ENCODE measurements at places on chromosomes 3 and 15. TPM values are rescaled to one million over a fixed set of nuclear protein-coding genes. Genes with fewer than 3 reads are reported as not detected.

DNA sequence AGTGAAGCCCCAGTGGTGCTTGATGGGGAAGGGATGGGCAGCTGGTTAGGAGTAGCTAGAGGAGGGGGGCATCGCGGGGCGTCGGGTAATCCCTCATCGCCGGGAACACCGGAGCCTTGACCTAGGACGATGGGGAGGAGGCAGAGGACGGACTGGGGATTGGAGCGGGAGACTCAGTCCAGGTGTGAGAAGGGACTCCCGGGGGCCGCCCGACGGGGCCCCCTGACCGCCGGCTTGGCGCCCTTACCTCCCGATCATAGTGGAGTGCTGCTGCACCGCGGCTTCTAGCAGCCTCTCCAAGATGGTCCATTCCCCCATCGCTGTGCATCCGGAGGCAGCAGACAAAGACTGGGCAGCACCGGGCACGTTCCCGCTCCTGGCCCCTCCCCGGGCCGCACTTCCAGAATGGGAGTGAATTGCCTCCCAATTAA is 612 bp downstream of the GJD2 start:
- no peak overlapping the region for H3K27ac ChIP-seq
- no peaks in the 10 kb centered on the region for H3K27me3 ChIP-seq
- H3K4me3 ChIP-seq: no peak overlapping the region
- H3K4me1 ChIP-seq: no peaks in the 10 kb centered on the region

ZNF774 gene
- 2.6 TPM for total RNA-seq

DNA sequence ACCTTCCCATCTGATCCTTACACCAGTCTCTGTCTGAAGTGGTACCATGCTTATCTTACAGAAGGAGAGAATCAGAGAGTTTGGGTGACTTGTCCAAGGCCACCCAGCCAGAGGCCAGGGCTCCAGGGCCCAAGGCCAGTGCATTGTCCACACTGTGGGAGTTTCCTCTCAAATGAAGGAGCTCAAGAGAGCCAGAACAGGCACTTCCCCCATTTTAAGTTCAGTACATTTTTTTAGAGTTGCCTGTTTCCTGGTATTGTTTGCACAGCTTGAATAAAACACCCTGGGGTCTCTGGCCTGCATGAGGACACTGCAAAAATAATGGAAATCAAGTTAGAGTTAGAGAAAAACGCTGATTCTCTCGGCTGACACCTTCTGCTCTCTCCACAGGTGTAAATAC is 284.0 kb downstream of the SQOR start:
- no peak overlapping the region for H3K27ac ChIP-seq
- no peaks in the 10 kb centered on the region for H3K36me3 ChIP-seq
- DNase-seq: no peak

GOLGA8G gene
- not detected for total RNA-seq

All from breast epithelium (tissue), 4 donors.